ENCODE measurements at places on chromosomes 3 and 15. TPM values are rescaled to one million over a fixed set of nuclear protein-coding genes. Genes with fewer than 3 reads are reported as not detected.

The TRH gene
- not detected for total RNA-seq

The FEZF2 gene
- total RNA-seq, result not detected

The C3orf49 gene
- total RNA-seq, result not detected

The C3orf22 gene
- 0.26 TPM for total RNA-seq

The GOLGA8O gene
- 0.72 TPM for total RNA-seq

The CIDEC gene
- 18.3 TPM for total RNA-seq

The PDCD10 gene
- 40.9 TPM for total RNA-seq

The MME gene
- total RNA-seq, result 10.5 TPM

The MST1R gene
- total RNA-seq, result 0.53 TPM

The DCP1A gene
- total RNA-seq, result 24.1 TPM

The VIPR1 gene
- 0.76 TPM for total RNA-seq

The ZCWPW2 gene
- total RNA-seq, result 4.0 TPM

The KBTBD8 gene
- total RNA-seq, result 9.1 TPM

The GPR171 gene
- not detected for total RNA-seq
